ENCODE measurements at places on chromosomes 7 and 10.

GRCh38 chr10:105952153-105952552 is 1212.4 kb downstream of the SORCS1 start:
- no peak for DNase-seq

DNA sequence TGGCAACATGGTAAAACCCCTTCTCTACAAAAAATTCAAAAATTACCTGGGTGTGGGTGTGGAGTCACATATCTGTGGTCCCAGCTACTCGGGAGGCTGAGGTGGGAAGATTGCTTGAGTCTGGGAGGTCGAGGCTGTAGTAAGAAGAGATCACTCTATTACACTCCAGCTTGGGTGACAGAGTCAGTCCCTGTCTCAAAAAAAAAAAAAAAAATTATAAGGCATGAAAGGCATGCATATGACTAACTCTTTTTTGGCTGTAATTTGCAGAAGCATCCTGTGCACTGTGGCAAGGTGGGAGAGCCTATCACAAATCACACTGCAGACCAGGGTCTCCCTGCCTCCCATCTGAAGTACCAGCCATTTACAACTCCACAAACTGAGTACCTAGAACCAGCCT is 14.1 kb upstream of the MYPN start:
- no peak for DNase-seq

- DNase-seq = peak; percentile 92
These were observed at the start of gene LCOR for GRCh38 chr10:96831867-96832720. LCOR (plus strand) TSS chr10:96832298; CDS start chr10:96949058, 116,760 bp downstream.

GRCh38 chr10:92323079-92323478 is 32.1 kb downstream of the MARCHF5 start:
- DNase-seq = no peak

- DNase-seq = no peak
These were observed 210.0 kb downstream of the WDR37 start for GRCh38 chr10:1266033-1266802.

DNA sequence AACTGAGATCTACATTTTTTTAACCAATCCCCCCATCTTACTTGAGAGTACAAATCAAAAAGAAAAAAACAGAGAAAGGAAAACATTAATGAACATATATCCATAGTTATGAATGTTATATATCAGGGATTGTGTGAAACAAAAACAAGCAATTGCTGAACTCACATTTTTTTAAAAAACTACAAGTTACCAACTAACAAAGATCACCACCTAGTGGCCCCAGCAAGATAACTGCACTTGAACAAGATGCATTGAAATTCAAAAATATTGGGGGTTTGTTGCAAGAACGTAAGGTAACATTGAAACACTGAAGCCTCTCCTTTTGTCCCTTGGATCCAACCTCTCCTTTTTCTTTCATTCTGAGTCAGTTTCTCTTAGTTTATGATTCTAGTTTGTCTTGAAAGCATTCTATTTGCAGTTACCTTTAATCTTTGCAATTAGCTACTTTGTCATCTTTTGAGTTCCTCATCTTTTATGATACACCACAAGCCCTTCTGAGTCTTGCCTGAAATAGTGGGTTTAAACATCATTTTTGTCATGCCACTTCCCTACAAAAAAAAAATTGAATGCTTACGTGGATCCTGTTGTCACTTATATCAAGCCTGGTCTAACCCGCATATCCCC is 87.3 kb upstream of the TES start:
- peak; percentile 70 for DNase-seq

DNA sequence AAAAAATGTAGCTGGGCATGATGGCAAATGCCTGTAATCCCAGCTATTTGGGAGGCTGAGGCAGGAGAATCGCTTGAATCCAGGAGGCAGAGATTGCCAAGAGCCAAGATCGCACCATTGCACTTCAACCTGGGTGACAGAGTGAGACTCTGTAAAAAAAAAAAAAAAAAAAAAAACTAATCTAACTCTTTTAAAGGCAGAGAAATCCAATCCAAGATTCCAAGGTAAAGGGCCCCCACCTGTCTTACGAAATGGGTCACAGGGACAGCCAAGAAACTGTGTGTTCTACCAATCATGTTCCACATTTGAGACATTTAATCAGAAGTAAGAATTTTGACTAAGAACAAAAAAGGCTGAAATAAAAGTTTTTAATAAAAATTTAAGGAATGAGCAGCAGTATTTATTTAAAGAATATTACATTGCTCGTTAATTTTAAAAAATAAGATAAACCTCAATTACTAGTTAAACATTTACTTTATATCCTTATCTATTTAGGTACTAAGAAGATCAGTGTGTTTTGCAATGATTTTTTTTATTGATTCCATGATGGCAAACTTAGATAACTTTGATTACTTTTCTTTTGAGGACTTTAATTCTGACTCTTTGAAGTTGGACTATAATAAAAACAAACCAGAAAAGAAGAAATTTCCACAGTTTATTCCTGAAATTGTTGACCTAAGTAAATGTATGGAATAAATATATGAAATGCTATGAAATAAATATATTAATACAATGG is 6.7 kb upstream of the OAT start:
- DNase-seq = no peak
